ENCODE measurements at places on chromosomes 4 and X.

GRCh38 chr4:95289028-95289634 is 259.6 kb downstream of the UNC5C start:
- no peak for DNase-seq

DNA sequence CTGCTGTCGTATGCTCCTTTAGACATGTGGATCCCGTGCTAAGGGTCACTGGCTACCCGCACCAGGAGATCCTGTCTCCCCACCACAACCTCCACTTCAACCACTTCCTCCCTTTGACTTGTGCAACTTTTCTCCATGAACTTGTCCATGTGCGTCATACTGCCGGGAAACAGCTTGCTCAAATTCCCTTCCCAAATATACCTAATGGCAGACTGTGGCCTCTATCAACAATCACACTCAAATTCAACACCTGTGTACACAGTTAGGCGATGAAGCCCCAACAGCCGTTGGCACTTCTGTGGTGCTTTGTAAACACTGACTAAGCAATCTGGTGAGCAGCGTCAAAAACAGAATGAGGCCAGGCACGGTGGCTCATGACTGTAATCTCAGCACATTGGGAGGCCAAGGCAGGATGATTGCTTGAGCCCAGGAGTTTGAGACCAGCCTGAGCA is 49.5 kb downstream of the CD99L2 start:
- no peak for DNase-seq

- DNase-seq = no peak
Observed at GRCh38 chr4:41140410-41140809, 73.9 kb downstream of the APBB2 start.

DNA sequence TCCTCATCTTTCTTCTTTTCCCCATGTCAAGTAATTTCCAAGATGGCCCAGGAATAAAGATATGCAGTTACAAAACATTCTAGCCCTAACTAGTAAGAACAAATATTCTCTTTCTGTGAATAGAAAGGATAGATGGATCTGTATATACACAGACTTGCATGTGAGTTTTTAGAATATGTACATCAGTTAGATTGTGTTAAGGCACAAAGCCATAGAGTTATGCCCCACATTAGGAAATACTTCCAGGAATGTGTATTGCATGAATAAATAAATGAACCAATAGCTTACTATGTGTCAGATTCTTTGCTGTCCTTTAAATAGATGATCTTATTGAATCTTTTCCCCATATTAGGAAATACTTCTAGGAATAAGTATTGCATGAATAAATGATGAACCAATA is 46.0 kb upstream of the TMPRSS11E start:
- DNase-seq = no peak

GRCh38 chr4:153759407-153760316 is at the start of gene RNF175:
RNF175 (minus strand) TSS chr4:153760024; CDS start chr4:153759862, 162 bp downstream.
- DNase-seq = no peak

DNA sequence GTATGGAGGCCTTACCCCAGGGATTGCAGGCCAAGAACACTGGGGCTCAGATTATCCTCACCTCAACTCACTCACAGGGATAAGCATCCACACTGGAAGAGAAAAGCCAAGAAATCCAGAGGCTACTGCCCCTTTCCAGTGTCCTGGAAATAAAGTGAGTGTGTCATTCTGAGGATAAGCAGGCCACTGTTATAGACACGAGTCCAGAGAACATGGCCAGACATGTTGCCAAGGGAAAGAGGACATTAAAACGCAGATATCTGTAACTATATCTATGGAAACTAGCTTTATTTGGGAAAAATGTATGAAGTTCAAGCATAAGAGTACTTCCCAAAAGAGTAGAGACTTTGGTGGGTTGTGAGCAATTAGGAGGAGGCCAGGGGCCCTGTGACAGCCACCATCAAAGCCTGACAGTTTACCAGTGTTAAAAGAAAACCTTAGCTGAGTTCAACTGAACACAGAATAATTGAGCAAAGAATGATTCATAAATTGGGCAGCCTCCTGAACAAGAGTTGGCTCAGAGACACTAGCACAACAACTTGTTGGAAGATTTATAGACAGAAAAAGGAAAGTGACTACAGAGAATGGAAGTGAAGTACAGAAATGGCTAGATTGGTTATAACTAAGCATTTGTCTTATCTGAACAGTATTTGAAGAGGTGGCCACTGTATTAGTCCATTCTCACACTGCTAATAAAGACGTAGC is 1222.2 kb downstream of the STIM2 start:
- DNase-seq = no peak

- peak; percentile 12 for DNase-seq
Observed at GRCh38 chr4:76897536-76898384, at the start of gene SOWAHB. SOWAHB (minus strand) TSS chr4:76898144; CDS start chr4:76897849, 295 bp downstream.

- no peak for DNase-seq
Observed at GRCh38 chr4:11416071-11416766, 12.5 kb downstream of the HS3ST1 start.

- DNase-seq = no peak
Observed at GRCh38 chrX:69139516-69139915, 25.7 kb downstream of the PJA1 start.

DNA sequence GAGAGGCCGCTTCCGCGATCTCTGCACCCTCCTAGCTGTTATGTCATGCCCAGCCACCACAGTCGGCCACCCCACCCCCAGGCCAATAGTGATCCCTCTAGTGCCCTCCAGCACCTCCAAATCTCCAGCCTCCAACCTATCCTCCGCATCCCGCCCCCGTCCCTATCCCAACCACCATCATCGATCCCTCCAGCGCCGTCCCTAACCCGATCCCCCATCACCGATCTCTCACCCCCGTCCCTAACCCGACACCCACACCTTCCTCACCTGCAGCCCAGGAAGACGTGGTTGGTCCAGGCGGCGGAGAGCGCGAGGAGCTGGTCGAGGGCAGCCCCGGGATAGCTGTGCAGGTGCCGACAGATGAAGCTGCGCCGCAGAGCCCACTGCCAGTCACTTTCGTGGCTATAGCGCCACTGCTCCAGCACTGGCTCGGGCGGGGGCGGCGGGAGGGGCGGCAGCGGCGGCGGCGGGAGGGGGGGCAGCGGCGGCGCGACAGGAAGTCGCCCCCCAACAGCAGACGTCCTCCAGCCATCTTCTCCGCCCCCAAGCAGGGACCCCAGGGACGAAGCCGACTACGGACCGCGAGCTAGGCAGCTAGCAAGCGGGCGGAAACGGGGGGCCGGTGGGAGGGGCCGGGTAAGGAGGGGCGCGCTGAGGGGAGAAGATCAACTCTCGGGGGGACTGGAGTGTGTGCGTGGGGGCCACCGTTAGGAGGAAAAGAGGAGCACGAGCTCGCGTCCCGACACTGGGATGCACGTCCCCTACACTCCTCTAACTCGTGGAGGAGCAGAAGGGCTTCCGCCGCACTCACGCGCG is 552 bp downstream of the NKRF start:
- DNase-seq = peak; percentile 21

- DNase-seq = no peak
Observed at GRCh38 chr4:53355930-53356521, 9.8 kb downstream of the SCFD2 start.

DNA sequence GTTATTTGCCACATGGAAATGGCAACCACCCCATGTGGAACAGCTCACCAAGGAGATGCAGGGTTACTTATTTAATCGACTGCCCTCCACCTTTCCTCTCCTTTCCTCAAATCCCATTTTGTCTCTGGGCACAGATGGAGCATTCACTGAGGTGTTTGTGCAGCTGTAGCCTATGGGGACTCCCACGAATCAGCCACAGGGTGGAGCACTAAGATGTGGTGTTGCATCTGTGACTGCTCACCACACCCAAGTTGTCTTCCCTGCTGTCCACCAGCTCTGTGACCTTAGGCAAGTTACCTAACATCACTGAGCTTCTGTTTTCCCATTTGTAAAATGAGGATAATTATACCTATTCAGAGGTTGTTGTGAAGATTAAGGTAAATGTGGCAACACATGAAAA is 252.4 kb upstream of the CPEB2 start:
- no peak for DNase-seq

DNA sequence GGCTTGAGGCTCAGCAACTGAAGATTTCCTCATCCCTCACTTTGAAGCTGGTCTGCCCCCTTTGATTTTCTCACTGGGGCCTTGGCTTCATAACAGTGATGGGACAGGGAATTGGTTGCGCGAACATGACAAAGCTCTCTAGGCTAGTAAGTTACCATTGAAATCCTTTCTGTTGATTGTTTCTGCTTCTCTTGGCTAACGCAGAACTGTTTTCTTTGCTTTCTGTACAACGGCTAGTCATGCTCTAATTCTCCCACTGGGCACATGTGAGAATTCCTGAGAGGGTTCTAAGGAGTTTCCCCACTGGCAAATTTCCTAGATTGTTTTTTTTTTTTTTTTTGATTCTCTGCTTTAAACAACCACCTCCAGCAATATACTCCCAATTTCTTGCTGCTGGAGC is 738.6 kb downstream of the PCDH7 start:
- DNase-seq = no peak

GRCh38 chrX:105882581-105883275 is 60.4 kb downstream of the NRK start:
- no peak for DNase-seq

- DNase-seq = no peak
Observed at GRCh38 chrX:39008549-39008948, 207.3 kb downstream of the MID1IP1 start.

DNA sequence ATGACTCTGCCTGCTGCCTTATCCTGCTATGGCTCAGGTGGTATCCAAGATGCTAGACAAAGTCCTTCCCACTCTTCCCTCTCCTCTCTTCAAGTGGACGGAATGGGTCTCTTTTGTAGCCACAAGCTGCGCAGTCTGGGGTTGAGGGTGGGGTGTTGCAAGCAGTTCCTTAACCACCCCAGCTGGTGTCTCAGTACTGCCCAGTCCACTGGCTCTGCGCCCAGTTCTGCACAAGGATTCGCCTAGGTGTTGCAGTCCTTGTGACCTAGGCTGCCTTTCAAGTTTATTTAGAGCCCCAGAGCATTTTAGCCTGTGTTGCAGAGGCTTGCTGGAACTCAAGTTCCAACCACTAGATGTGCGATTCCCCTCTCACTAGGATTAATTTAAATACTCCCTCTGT is 120.7 kb downstream of the NEXMIF start:
- DNase-seq = no peak

DNA sequence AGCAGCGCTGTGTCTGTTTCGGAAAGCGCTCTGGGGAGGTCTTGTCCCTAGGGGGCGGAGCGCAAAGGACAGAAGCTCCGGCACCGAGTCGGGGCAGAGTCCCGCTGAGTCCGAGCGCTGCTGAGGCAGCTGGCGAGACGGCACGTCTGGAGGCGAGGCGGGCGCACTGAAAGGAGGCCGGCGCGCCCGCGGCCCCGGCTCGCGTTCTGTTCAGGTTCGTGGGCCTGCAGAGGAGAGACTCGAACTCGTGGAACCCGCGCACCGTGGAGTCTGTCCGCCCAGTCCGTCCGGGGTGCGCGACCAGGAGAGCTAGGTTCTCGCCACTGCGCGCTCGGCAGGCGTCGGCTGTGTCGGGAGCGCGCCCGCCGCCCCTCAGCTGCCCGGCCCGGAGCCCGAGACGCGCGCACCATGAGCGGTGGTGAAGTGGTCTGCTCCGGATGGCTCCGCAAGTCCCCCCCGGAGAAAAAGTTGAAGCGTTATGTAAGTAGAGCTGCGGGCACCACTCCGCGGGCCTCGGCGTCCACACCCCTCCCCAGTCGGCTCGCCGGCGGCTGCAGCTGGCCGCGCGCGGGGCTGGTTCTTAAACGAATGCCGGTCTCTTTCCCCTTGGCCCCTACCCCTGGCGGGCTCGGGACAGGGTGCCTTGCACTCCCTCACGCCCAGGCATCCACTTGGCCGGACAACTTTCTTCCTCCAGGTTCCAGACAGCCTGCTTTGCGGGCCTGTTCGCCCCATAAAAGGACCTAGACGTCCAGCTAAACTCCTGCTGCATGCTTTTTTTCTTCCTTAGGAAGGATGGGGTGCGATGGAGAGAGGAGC is at the start of gene GAB1:
Gene GAB1 (plus strand): TSS at position 96 of the 819 bp plus-strand sequence. CDS start 313 bp downstream, at position 409.
- no peak for DNase-seq

GRCh38 chr4:6943012-6943884 is 33.6 kb downstream of the TBC1D14 start:
- no peak for DNase-seq

GRCh38 chr4:146165221-146165620 is 10.3 kb upstream of the LSM6 start:
- no peak for DNase-seq

DNA sequence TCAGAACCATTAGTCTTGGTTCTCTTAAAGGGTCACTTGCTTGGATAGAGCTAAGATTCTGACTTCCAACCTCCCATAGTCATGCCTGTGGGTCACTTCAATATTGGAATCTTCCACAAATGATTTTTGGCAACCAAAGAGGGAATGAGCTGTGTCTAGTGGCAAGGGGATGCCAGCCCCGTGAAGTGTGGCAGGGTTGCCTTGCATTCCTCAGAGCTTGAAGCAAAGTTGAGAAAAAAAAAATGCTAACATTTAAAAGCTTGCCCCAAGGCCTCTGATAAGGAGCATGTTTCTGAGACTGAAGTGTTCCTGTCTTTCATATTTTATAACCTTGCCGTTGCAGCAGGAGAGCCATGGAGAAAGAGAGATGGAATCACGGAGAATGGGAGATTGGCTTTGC is 120.2 kb downstream of the PAPSS1 start:
- DNase-seq = no peak

DNA sequence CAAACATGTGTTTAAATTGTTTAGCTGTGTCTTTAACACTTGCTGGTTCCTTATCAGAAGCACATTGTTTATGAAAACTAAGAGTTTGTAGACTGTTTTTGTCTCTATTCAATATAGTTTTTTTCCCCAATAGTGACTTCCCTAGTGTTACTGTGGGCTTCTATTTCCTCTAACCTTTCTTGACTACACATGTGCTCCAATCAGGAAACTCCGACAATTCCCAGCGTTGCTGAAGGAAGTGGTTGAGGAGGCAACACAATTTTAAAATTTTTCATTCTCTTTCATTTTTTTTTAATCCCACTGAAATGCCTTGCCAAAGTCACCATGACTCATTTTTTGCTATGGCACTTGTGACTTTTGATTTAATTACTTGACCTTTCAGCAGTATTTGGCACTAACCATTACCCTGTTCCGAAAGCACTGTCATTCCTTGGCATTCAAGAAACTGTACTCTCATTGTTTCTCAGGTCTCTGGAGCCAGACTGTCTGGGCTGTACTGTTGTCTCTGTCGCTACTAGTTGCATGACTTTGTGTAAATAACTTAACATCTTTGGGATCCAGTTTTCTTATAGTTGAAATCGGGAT is 67.6 kb upstream of the FREM3 start:
- no peak for DNase-seq

- no peak for DNase-seq
Observed at GRCh38 chr4:112007391-112007790, 137.9 kb upstream of the FAM241A start.

DNA sequence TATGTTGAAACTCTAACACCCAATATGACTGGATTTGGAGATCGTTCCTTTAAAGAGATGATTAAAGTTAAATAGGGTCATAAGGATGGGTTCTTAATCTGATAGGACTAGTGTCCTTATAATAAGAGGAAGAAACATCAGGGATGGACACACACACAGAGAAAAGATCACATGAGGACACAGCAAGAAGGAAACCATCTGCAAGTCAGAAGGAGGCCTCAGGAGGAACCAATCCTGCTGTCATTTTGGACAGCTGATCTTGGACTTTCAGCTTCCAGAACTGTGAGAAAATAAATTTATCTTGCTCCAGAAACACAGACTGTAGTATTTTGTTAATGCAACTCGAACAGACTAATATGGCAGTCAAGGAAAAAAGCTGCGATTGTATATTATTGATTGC is 631.5 kb downstream of the PCDH7 start:
- no peak for DNase-seq

GRCh38 chr4:37453281-37453998 is 208.9 kb downstream of the NWD2 start:
- peak; percentile 23 for DNase-seq
